ENCODE measurements at places on chromosomes 4 and X.
A peak's percentile ranks its signal among the peaks of the same experiment; 100 is the strongest.

GRCh38 chr4:39730072-39730471 is 32.1 kb downstream of the UBE2K start:
- peak; percentile 26 for DNase-seq

DNA sequence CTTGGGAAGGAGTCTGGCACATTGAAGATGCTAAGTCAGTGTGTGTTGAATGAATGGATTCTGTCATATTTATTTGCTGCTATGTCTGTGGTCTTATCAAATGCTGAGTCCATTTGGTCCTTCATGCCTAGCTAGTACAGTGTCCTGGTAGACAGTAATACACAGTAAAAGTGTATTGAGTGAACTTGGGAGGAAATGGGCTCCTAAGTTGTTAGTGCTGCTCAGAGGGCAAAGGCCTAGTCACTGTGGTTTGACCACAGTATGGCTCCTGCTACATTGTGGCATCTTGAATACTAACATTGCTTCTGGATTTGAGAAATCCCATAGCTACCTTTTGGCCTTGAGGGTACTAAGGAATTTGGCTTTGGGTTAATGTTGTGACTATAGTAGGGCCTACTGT is 33.9 kb downstream of the MTM1 start:
- no peak for DNase-seq

GRCh38 chr4:127732623-127733328 is 2.6 kb downstream of the SLC25A31 start:
- DNase-seq, result peak; percentile 21

GRCh38 chrX:104183685-104184084 is 17.4 kb downstream of the FAM199X start:
- DNase-seq, result no peak

DNA sequence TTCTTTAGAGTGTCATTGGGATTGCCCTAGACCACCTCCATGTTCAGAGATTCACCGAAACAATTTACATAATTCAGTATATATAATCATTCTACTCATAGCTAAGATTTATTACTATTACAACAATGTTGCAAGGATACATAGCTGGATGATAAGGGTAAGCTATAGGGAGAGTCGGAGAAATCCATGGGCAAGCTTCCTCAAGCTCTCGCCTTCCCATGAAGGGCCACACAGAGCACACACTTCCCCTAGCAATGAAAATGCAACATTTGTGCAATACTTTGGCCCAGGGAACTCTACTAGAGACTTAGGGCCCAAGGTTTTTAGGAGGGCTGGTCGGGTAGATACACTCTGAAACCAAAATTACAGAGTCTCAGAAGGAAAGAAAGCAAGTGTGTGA is 49.7 kb upstream of the ABCG2 start:
- DNase-seq, result no peak

DNA sequence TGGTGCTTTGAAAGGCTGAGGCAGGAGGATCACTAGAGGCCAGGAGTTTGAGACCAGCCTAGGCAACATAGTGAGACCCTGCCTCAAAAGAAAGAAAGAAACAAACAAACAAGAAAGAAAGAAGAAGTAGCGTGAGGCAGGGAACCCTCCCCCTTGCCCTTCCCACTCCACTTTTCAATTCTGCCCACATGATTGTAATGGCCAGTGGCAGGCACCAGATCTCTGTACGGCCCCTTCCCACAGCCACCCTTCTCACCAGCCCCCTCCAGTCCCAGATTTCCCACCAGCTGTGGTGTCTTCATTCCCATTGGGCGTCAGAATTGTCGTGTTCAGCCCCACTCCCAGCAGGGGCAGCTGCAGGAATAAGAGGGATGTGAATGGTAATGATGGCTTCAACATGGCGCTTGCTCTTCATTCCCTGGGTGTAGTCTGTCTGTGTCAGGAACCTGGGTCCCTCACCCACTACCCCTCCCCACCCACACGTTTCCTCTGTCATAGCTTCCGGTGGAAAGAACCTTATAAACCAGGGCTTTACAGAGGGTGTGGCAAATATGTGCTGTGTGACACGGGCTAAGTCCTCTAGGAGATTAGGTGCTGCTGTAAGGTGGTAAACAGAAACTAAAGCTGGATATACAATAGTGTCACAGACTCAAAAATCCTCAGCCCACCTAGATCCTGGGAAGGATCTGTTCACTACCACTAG is at the start of gene IL2RG:
Gene IL2RG (minus strand): TSS at position 437 of the 703 bp plus-strand sequence. CDS start 38 bp downstream, at position 399.
- no peak for DNase-seq

DNA sequence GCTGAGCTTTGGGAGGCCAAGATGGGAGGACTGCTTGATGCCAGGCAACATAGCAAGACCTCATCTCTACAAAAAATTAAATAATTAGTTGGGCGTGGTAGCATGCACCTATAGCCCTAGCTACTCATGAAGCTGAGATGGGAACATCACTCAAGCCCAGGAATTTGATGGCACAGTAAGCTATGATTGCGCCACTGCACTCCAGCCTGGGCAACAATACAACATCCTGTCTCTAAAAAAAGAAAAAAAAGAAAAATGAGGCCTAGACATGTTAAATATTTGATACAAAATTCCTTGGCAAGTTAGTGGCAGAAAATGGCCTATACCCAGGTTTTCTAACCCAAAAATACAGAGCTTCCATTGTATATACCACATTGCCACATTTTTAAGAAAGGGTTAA is 88.1 kb upstream of the MAB21L2 start:
- no peak for DNase-seq

- peak; percentile 95 for DNase-seq
Measured at GRCh38 chr4:8409264-8410065, 31.1 kb downstream of the ACOX3 start.

GRCh38 chrX:53831662-53832635 is 145.4 kb upstream of the HUWE1 start:
- DNase-seq, result peak; percentile 24

- no peak for DNase-seq
Measured at GRCh38 chr4:187903700-187904099, 91.9 kb upstream of the ZFP42 start.

- no peak for DNase-seq
Measured at GRCh38 chr4:81314897-81315470, 100.0 kb upstream of the PRKG2 start.

- DNase-seq, result no peak
Measured at GRCh38 chrX:97835969-97836368, 952.3 kb downstream of the RPA4 start.

GRCh38 chr4:10461091-10461849 is 4.0 kb upstream of the ZNF518B start:
- DNase-seq, result peak; percentile 23

GRCh38 chr4:149765630-149766029 is 50.0 kb downstream of the IQCM start:
- peak; percentile 97 for DNase-seq

- DNase-seq, result peak; percentile 95
Measured at GRCh38 chr4:118942465-118942864, 53.8 kb downstream of the SYNPO2 start.

DNA sequence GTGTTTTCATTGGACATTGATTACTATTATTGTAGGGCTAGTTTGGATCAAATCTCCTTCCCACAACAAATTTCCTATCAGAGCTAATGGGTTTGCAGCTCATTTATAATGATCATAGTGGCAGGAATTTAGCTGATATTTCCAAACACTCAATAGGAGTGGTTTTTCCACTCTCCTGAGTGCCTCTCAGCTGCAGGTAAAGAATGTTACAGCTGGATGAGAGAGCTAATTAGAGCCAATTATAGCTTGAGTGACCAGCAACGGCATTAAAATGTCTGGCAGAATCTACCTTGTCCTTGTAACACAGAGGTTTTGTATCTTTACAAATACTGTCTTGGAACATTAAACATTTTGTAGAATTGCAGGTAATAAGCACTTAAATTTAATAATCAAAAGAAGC is 602.8 kb upstream of the EPHA5 start:
- DNase-seq, result no peak

DNA sequence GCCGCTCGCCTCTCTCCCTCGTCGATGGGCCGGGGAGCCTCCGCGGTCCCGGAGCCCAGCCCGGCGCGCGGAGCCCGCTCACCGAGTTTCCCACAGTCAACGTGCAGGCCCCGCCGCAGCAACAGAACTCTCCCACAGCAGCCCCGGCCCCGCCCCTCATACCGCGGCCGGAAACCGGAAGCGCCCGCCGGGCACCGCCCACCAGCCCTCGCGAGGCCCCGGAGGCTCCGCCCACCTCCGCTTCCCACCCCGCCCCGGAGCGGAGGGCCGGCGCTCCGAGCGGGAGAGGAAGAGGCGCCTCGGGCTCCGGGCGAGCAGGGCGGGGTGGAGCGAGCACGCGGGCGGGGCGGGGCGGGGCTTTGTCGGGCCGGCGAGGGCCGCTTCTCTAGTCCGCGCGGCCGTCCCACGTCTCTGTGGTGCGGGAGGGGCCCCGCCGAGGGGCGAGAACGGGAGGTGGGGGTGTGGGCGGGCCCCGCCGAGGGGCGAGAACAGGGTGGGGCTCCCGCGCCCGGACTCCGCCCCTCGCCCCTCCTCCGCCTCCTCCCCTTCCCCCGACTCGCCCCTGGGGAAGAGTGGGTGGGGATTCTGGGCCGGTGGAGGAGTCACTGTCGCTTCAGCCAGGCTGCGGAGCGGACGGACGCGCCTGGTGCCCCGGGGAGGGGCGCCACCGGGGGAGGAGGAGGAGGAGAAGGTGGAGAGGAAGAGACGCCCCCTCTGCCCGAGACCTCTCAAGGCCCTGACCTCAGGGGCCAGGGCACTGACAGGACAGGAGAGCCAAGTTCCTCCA is at the start of the genes ABCD1 and BCAP31:
Gene ABCD1 (plus strand): TSS at position 605 of the 787 bp plus-strand sequence. CDS start 411 bp downstream, outside the sequence.
Gene BCAP31 (minus strand): TSS at position 136 of the 787 bp plus-strand sequence. CDS start 1,143 bp downstream, outside the sequence.
- peak; percentile 82 for DNase-seq

- no peak for DNase-seq
Measured at GRCh38 chr4:41510179-41510578, 27.8 kb upstream of the LIMCH1 start.

- no peak for DNase-seq
Measured at GRCh38 chr4:4870576-4871241, 11.2 kb downstream of the MSX1 start.

DNA sequence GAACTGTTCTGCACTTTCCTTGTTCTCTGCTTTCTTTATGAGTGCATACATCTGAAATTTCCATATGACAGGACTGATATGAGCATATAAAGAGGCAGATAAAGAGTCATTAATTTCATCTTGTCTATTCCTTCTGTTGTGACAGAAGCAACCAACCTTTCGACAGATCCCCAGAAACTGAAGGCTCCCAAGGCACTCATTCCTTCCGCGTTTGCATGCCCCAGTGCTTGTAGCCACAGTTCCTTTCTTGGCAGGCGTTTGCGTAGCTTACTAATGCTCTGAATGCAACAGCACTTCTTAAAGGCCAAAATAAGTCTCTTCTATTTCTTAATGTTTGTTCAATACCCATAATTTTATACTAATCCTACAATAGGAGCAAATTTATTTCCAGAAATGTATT is 94.0 kb upstream of the TBL1X start:
- peak; percentile 60 for DNase-seq

GRCh38 chr4:141761926-141762325 is 125.5 kb downstream of the IL15 start:
- no peak for DNase-seq

- no peak for DNase-seq
Measured at GRCh38 chrX:2823795-2824386, 4.8 kb upstream of the GYG2 start.

GRCh38 chrX:97057349-97057909 is 173.7 kb downstream of the RPA4 start:
- no peak for DNase-seq

DNA sequence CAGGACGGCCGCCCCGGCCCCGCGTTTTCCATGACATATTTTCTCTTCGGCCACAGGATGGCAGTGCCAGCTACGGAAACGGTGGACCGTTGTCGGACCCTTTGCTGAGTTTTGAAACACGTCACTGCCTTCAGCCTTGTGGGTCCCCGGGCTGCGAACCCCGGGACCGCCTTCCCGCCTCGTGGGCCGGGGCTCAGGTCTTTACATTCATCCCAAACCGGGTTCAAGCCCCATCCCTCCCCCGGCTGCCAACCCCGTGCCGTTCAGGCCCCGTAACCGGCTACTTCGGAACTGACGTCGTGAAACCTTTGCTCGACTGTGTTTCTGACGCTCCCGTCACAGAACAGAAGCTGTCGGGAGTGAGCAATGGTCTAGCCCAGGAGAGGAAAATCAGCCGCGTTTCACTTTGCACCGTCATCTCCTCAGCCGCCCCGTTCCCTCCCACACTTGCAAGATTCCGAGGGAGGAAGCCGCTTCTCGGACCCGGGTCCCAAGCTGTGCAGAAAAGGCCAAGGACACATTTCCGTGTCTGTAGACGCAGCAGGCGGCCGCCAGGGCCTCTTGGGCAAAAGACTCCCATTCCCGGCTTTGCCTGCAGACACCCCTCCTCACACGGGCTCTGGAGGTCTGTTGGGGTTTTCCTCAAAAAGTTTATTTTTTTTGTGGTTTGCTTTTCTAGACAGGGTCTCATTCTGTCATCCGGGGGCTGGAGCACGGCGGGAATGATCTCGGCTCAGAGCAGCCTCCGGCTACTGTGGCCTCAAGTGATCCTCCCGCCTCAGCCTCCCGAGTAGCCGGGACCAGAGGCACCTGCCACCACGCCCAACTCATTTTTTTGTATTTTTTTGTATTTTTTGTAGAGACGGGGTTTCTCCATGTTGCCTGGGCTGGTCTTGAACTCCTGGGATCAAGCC is 41.4 kb upstream of the PPP2R3B start:
- no peak for DNase-seq

DNA sequence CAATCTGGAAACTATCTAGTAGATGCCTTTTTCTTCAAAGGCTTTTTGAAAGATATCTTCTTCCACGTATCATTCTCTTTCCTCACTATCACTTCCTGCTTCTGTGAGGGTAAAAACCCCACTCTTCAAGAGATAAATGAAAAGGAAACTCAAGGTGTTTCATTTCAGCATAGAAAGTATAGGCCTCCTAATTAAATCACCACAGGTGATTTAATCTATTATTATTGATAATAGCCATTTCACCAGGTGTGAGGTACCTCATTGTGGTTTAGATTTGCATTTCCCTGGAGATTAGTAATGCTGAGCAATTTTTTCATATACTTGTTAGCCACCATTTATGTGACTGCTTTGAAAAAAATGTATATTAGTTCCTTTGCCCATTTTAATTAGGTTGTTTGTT is 92.0 kb upstream of the EMCN start:
- DNase-seq, result no peak

- peak; percentile 76 for DNase-seq
Measured at GRCh38 chr4:833156-833555, 7.2 kb upstream of the CPLX1 start.

DNA sequence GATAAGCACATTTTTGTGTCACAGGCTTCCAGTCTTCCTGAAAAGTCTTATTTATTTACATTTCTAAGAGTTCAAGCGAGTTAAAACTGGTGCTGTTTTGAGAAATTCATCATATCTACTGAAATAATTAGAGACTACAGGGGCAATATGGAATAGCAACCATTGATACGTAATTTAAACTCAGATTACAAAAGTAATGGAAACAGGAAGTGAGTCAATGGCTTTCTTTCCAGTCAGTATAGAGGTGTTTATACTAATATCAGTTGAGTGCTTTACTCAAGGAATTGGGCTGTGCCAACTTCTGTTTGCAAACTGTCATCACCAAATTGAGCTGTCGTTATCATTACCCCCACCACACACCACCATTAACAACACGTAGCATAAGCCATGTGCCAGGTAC is 222.7 kb downstream of the COL25A1 start:
- DNase-seq, result peak; percentile 53

GRCh38 chr4:185771711-185772390 is 40.1 kb downstream of the SORBS2 start:
- no peak for DNase-seq

- no peak for DNase-seq
Measured at GRCh38 chr4:130703211-130703935, 1607.4 kb downstream of the C4orf33 start.

Data from MV-4-11 (cell line).